Muscle of back (tissue), 13 donors: ENCODE measurements at places on chromosomes 6 and 20.
A peak's percentile ranks its signal among the peaks of the same experiment; 100 is the strongest.

GRCh38 chr6:163814494-163815364 is 400.2 kb downstream of the QKI start:
- DNase-seq = peak; percentile 86

DNA sequence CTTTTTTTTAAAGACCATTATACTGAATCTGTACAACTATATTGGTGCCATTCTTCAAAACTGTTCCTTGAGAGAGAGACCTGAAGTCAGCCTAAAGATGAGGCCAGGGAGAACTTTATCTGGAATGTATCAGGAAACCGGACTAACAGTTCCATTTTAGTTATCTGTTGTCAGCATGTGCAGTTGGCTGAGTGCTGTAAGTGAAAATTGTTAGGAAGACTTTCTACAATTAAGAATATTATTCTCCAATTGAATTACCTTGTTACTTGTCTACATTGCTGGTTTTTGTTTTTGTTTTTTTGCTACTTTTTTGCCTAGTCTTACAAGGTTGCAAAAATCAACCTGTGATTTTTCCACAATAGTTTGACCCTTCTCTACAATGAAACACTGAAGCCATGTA is 7.5 kb downstream of the CEP57L1 start:
- no peak for DNase-seq

GRCh38 chr6:15623276-15624116 is 39.3 kb downstream of the DTNBP1 start:
- DNase-seq = peak; percentile 48

GRCh38 chr6:101395345-101395744 is 1.8 kb downstream of the GRIK2 start:
- DNase-seq = no peak

GRCh38 chr6:7088076-7088742 is 19.6 kb upstream of the RREB1 start:
- DNase-seq = no peak

DNA sequence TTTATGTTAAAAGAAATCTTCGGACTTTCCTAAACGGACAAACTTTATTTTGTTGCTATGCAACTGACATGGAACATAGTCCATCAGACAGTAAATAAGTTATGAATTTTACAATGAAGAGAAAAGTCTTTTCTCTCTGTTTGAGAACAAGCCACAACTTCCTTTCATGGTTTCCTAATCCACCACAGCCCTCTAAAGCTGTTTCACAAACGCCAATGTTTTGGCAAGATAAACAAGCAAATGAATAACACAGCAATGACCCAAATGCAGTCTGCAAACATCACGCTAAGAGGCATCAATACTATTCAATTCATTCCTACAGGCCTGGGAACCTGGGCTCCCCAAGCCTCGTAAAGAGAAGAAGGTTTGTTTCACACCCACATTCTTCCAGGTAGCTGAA is 60.4 kb downstream of the HAO1 start:
- no peak for DNase-seq

- DNase-seq = peak; percentile 23
Observed at GRCh38 chr6:27608916-27609883, 136.3 kb upstream of the ZNF184 start.

DNA sequence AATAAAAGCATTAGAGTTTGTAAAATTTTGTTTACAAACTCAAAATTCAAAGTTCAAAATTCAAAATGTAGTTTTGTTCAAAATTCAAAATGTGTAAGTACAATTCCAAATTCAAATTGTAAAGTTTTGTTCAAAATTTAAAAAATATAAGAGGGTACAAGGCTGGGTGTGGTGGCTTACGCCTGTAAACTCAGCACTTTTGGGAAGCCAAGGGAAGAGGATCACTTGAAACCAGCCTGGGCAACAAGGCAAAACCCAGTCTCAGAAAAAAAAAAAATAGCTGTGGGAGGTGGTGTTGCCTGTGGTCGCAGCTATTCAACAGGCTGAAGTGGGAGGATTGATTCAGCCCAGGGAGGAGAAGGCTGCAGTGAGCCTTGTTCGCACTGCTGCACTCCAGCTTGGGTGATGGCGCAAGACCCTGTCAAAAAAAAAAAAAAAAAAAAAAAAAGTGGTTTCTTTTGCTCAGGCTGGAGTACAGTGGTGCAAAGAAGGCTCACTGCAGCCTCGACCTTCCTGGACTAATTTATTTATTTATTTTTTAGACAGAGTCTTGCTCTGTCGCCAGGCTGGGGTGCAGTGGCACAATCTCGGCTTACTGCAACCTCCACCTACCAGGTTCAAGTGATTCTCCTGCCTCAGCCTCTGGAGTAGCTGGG is 5.4 kb upstream of the ZBTB12 start:
- no peak for DNase-seq

DNA sequence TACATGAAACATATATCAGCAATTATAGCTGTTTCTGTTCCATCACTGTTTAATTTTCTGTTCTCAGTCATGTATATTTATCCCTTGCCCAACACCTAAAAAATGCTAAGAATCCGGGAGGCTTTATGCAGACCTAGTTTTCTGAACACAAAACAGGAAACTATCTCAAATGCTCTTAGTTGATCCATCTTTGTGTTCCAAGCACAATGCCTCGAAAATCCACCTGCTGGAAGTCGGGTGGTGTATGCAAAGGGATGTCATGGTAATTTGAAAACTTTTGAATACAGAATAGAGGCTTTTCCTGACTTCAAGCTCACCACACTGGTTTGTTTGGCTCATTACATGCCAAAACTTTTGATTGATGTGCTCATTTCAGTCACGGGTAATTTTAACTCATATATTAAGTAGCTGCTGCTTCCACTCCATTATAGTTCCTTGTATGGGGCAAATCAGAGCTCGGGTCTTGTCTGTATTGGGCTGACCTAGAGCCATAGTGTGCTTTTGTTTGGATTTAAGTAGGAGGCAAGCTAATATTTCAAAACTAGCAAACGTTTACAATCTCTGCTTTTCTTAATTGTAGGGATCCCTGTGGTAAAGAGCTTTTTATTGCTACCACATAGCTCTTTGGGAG is 646.5 kb upstream of the EPHA7 start:
- no peak for DNase-seq

- no peak for DNase-seq
Observed at GRCh38 chr20:52127309-52127708, 64.3 kb downstream of the ZFP64 start.

- DNase-seq = no peak
Observed at GRCh38 chr6:27414996-27415395, 26.4 kb downstream of the ZNF391 start.

DNA sequence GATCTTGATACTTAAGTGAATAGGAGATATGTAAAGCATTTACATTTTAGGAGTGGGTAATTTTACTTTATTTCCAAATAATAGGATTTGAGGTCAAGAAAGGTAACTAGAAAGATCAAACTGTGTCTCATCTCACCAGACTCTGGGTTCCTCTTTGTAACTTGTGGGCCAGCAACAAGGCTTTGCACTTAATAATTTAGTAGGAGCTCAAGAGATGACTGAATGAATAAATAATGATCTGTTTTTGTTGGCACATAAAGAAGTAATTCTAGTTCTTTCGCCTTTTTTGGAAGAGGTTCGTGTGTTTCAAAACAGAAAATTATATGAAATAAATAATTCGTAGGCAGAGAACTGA is 67.4 kb upstream of the FABP7 start:
- DNase-seq = no peak
